ENCODE measurements at places on chromosomes 3 and 15.

DNA sequence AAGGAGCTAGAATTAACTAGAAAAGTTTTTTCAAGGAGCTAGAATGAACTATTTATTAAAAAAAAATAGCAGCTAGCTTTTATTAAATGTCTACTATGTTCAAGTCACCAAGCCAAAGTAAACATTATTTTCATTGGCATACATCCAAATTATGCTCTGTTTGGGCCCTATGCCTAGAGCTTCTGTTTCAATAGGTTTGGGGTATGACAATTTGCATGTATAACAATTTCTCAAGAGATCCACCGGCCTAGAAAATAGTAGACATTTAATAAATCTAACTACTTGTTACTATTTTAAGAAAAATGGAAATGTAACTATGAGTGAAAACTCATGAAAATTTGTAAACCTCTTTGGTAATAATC, 8.0 kb downstream of the GABRR3 start:
- no peak for DNase-seq

- DNase-seq, result no peak
Observed at GRCh38 chr3:133038089-133038730, at the start of gene TMEM108. Gene TMEM108 (plus strand): TSS chr3:133038391.

DNA sequence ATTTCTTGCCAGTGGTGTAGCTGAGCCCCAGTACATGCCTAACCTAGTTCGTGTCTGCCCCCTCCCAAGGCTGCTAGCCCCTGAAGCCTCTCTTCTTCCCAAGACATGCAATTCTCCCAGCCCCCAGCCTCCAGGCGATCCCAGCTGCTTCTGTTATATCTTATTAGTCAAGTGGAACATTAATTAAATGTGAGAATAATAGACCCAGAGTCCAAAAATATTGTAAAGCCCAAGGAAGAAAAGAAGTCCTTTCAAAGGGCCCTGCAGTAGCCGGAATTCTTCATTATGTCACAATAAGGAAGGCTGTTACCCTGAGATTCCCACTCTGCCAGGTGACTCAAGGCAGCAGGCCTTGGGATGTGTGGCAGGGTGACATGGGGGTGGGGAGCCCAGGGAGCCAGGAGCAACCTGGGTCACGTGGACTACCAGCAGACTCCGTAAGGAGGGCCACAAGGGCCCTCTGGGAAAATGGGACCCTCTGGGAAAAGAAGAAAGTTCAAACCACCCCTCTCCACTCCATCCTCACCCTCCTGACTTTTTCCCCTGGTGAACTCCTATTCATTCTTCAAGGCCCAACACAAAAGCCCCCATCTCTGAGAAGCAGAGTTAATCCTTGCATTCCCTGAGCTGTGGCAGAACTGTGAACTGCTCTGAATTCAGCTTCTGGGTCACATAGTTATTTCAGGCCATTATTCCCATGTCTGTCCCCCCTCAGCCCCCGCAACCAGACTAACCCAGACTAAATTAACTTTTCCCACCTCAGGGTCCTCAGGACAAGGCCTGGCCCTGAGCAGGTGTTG, 21.8 kb upstream of the TRH start:
- DNase-seq, result no peak

DNA sequence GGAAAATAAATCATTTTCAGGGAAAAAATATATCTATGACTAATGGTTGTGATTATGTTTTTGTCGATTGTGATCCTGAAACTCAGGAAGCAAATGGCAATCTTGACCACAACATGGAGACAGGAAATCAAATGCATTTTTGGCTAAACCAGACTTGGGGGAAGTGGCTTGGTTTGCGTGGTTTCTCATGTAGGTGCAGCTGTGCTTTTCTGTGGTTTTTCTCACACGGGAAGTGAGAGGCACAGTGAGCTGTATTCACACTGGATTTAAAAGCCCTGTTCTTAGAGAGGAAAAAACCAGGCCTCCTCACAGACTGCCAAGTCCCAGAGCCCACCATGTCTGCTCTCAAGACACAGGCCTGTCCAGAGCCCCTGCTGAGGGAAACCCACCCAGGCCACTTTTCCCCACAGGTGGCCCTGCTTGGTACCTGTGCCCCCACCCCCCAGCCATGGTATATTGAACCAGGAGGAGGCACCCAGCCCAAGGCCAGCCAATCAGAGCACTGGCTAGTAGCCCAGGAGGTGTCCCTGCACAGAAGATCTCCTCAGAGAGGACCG, 46.1 kb downstream of the BTD start:
- DNase-seq, result no peak

- no peak for DNase-seq
Observed at GRCh38 chr3:12187448-12188327, 29.0 kb upstream of the TIMP4 start.

GRCh38 chr3:9422712-9423424, 25.5 kb downstream of the SETD5 start:
- peak; percentile 78 for DNase-seq

DNA sequence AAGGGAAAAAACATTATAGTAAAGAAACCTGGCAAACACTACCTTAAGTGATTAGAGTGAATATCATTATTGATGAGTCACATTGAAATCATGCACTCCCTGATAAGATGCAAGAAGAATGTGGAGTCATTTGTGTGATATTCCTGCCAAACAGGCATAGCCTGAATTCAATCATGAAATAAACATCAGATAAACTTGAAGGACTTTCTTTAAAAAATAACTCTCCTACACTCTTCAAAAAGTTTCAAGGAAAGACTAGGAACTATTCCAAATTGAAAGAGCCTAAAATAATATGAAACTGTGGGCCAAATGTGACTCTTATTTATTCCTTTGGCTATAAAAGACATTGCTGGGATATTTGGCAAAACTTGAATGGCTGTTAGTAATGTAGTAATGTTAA, 625.7 kb upstream of the LMCD1 start:
- no peak for DNase-seq

DNA sequence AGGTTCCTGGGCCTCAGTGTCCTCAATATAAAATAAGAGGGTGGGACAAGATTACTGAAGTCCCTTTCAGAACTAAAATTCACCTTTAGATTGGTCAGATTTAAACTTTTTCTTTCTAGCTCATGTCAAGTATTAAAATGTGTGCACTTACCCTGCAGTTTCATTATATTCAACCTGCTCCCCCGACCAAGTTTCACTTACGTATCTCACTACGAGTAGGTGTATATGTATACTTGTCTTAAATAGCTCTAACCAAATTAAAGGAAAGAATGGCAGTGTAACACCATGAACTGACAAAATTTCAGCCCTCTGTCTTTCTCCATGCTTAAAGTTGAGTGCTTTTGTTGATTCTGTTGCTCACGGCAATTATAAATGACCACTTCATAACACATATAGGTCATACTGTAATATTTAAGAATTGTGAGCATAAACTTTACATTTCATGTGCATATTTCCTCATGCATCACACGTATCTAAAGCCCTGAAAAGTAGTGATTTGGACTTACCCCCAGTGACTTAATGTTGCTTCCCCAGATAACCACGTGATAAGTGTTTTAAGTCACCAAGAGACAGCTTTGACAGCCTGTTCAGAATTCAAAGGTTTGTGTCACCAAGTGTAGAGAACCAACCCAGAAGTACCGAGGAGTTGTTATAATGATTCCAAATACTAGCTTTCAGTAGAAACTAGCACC, 70.0 kb downstream of the PGPEP1L start:
- no peak for DNase-seq

- DNase-seq, result peak; percentile 56
Observed at GRCh38 chr15:74317820-74318375, 49.5 kb downstream of the CYP11A1 start.

DNA sequence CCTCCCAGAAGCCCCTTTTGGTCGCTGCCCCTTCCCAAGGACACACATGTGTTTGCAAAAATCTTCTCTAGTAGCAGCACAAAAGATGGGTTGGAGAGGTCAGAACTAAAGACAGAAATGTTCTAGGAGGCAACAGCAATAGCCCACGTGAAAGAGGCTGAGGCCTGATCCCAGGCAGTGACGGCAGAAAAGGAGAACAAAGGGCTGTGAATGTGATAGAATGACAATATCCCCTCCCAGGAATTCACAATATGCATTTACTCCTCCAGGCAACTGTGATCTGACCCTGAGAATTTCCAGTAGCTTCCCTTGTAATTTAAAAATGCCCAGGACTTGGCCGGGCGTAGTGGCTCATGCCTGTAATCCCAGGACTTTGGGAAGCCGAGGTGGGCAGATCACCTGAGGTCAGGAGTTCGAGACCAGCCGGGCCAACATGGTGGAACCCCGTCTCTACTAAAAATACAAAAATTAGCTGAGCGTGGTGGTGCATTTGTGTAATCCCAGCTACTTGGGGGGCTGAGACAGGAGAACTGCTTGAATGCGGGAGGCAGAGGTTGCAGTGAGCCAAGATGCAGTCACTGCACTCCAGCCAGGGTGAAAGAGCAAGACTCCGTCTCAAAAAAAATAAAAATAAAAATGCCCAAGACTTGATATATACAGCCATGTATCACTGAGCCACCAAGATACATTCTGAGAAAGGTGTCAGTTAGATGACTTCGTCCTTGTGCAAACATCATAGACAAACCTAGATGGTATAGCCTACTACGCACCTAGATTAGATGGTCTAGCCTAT, 43.6 kb upstream of the PIAS1 start:
- no peak for DNase-seq

DNA sequence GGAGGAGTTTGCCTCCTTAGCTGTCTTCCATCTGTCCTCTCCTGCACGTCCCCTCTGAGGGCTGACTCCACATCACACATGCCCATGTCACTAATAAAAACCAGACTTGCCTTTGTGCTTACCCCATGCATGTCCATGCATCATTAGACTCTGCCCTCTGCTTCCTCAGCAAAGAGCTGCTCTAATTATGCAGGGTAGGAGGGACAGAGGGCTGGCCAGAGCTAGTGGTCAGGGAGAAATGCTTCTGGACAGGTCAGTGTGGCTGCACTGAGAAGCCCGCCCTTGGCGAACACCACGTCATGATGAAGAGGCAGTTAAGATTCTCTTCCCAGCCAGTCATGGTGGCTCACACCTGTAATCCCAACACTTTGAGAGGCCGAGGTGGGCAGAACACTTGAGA, 8.9 kb downstream of the CA12 start:
- no peak for DNase-seq

GRCh38 chr3:46979958-46980497, 562 bp downstream of the NBEAL2 start:
- DNase-seq, result no peak

DNA sequence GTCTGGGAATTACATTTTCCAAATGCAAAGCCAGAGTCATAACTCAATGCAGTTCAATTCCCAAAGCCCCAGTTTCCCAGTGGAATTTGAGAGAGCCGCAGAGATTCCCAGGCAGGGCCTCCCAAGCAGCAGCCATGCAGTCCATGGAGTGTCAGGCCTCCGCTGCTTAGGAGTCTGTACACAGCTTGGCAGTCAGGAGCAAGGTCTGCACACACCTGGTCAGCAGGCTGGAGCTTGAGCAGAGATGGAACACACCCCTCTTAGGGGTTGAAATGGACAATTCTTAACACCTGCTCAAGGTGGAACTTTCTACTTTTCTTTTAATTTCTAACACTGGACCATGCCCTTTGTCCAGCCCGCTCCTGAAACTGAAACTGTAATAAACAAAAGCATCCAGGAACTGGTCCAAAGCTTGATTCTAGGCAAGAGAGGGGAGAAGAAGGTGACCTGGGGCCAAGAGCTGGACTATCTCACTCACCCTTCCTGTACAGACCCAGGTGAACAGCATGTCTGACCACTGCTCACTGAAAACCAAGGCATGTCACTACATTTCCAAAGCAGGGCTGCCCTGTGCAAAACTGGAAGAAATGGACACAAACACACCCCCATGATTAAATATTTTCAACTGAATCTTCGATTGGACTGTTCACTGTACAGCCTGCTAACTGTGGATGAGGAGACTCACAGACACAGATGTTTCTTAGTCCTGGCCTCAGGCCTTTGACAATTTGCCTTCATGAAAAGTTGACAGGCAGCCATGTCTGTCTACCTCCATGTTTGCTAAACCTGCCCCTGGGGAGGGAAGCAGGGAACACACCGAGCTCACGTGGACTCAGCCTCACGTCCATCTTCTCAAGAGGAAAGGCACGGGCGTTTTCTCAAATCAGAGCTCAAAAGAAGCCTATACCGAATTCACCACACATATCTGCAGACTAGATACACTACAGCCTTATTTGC, 48.6 kb upstream of the DUSP7 start:
- no peak for DNase-seq

GRCh38 chr3:61560517-61561373, 626 bp upstream of the PTPRG start:
- peak; percentile 85 for DNase-seq

DNA sequence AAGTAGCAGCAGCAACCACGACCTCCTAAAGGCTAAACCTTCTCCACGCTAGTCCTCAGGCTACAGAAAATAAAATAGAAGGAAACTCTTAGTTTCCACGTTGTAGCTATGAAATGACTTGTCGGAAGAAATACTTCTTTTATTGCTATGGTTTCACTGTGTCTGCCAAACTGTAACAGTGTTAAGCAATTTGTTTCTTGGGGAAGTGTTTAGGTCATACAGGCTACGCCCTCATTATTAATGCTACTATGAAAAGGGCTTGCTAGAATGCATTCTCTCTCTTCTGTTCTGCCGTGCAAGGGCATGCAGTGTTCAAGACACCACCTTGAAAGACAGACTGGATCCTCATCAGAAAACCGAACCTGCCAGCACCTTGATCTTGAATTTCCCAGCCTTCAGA, 462.7 kb downstream of the PLOD2 start:
- DNase-seq, result no peak

GRCh38 chr3:40313975-40314860, 4.7 kb downstream of the EIF1B start:
- no peak for DNase-seq

- no peak for DNase-seq
Observed at GRCh38 chr15:70121624-70122302, 24.0 kb upstream of the TLE3 start.

- no peak for DNase-seq
Observed at GRCh38 chr3:186142393-186142932, 33.6 kb upstream of the ETV5 start.

GRCh38 chr3:175304404-175304803, 445.3 kb downstream of the NAALADL2 start:
- DNase-seq, result no peak

DNA sequence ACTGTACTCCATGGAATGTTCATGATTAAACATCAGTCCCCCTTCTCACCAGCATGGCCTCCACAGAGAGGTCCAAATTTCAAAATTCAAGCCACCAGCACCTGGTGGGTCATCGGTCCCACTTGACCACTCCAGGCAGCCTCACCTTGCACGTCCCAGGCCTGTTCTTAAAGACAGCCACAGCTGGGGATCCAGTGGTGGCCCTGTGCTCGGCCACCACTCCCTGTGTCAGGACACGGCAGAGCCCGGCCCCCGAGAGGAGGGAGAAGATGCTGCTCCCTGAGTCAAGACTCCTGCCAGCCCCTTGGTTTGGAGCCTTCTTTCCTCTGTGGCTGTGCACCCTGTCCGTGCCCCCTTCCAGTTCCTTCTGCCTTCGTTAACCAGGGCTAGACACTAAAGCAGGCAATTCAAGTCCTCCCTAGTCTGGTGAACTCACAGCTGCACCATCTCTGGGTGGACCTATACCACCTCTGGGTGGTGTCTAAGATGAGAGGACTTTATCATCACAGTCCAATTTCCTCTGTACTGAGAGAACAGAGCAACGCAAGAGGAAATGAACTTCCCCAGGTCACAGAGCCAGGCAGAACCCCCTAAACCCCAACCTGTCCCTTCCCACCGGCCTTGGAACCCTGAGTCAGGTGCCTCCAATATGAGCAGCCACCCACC, 97.1 kb downstream of the MEGF11 start:
- DNase-seq, result no peak

Data from right renal cortex interstitium (tissue), 3 donors.